Hematopoietic multipotent progenitor cell treated with erythropoietin and hydrocortisone succinate and interleukin-3 and kit ligand, for 15 days (in vitro differentiated cells): ENCODE measurements at places on chromosomes 16 and 17.

DNA sequence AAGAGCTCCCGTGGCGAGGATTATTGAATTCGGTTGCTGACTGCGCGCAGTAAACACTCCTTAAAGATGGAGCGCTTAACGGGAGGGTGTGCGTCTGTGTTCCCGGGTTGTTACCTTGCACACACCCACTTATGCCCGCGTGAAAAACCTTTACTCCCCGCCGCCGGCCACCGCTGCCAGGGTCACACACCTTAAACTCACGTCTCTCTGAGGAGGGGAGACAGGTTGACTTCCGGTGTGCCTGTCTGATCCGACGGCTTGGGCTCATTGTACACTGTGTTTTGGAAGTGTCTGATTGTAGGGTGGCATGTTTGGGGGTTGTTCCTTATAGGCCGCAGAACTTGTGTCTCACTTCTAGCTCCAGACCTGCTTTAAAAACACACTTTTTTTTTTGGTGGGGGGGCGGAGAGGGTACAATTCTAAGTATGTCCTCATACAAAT lies 66.8 kb downstream of the KPNA2 start:
- no peak for DNase-seq

- no peak for DNase-seq
Measured at GRCh38 chr17:534071-534691, 180.5 kb downstream of the VPS53 start.

DNA sequence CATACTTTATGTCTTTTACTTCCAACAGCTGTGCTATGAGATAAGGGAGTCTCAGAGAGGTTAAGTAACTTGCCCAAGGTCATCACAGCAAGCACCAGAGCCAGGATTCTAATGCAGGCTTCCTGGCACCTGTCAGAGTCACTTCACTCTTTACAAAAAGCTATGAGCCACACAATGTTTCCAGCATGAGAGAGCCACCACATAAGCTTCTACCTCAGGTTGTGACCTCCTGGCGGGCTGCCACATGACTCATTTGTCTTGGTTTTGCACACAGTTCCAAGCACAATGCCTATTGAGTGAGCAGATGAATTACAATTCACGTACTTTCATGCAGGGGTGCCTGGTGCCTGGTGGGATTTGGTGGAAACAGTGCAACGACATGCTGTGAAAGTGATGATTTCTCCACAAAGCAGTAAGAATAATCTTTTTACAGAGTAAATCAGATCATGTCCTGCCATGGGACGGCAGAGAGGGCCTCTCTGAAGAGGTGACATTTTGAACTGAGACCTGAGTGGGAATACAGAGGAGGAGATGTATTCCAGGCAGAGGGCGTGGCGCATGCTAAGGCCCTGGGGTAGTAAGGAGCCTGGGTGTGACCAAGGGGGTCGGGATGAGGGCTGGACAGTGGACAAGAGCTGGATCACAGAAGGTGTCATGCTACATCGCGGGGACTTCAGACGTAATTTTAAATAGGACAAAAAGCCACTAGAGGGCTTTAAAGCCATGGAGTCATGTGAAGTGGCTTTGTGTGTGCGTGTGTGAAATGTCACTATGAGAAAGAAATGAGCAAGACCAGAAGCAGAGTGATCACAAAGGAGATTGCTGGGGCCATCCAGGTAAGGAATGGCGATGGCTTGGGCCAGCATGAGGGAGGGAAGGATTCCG lies 53.4 kb downstream of the CACNG3 start:
- no peak for DNase-seq

GRCh38 chr17:1532836-1533602 lies 16.6 kb upstream of the INPP5K start:
- peak; percentile 41 for DNase-seq
